ENCODE measurements at places on chromosomes 6 and 20.

GRCh38 chr6:72826744-72827438, 205.0 kb downstream of the KCNQ5 start:
- DNase-seq = no peak

- DNase-seq = no peak
These were observed 94.2 kb downstream of the MYLK4 start for GRCh38 chr6:2656460-2657079.

DNA sequence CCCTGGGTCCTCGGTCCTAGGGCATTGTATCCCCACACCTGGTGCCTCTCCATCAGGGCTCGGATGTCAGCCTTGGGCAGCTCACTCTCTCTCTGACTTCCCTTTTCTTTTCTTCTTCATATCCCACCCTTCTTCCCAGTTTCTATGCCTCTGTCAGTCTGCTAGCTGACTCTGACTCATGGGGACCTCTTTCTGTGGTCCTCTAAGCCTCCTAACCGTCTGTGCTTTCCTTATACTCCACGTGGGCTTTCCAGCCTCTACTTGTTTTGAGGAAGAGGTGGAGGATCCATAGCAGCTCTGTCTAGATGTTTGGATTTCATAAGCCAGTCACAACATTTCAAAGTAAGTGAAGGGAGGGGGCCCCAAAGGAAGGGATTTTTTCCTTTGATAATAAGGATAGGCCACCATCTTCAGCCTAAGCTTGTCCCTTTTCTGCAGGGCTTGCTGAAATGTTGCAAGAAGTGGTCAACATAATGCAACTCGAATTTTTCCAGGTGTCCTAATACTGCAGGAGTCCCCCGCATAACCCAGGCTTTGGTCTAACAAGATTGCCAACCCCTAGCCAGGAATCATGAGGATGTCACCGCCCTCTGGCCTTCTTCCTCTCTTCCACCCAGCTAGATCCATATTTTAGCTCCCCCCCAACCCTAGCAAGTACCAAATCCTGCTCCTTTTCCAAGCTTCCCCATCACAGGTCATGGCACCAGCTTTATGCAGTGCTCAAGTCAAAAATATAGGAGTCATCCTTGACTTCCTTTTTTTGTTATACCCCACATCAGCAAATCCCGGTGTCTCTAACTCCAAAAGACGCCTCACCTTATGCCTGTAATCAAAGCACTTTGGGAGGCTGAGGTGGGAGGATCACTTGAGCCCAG, 8.7 kb upstream of the PLTP start:
- no peak for DNase-seq

DNA sequence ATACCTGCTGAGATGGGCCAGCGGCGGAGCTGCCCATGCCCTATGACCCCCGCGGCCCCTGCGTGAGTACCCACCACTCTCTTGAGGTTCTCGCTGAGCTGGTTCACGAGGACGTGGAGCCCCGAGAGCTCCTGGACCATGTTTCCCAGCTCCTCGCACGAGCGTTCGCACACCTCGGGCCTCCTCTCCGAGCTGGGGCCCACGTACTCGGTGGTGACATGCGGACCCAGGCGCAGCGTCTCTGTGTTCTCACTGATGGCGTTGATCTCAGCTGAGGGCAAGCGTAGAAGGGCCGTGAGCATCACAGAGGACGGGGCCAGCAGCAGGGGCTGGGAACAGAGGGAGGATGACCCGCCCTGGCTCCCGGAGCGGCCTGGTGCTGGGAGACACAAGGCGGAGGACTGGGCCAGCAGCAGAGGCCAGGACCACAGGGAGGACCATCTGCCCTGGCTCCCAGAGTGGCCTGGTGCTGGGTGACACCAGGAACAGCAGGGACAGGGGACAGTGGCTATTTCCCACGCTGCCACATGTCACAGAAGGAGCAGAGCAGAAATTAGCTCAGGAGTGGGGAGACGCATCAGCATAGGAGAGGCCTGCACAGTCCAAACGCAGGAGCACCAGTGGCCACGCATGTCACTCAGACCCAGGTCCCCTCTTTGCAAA, 11.8 kb downstream of the THBS2 start:
- DNase-seq = no peak

DNA sequence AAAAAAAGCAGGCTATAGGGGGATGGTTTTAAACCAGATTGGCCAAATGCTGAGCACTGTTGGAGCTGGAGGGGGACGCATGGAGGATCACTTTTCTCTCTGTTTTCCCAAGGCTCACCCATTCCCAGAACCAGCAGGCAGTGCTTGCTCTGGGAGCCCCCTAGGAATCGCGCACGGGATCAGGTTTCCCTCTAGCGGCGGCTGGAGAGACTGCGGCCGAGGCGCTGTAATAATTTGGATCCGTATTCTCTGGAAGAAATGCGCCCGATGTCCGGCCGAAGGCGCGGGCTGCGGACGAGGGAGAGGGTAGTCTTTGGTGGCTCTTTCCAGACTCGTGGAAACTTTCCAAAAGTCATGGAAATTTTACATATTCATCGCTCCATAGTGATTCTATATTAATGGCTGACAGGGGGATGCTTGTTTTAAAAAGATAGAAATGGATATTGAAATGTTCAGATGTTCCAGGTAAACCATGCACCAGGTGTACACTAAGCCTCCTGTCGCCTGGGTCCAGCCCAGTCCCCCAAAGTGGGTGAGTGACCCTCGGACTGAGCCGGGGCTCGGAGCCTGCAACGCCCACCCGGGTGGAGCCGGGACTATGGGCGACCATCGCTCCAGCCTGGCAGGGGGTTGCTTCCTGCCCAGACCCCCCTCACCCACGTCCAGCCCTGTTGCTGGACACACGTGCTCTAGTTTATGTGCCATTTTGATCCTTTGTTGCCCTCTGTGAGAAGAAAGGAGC, 78.7 kb upstream of the PHACTR3 start:
- peak; percentile 48 for DNase-seq

DNA sequence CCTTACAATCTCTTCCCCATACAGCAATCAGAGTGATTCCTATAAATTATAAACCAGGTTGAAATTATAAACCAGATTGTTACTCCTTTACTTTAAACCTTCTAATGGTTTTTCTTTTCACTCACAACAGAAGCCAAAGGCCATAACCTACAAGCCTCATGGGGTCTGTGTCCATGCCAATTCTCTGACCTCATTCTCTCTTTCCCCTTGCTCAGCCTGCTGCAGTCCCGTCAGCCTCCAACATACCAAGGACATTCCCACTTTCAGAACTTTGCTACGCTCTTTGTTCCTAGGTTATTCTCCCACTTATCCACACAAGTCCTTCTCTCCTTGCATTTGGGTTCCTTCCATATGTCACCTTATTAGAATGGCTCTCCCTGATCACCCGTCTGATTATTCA, 277.9 kb upstream of the TCF21 start:
- DNase-seq = no peak

DNA sequence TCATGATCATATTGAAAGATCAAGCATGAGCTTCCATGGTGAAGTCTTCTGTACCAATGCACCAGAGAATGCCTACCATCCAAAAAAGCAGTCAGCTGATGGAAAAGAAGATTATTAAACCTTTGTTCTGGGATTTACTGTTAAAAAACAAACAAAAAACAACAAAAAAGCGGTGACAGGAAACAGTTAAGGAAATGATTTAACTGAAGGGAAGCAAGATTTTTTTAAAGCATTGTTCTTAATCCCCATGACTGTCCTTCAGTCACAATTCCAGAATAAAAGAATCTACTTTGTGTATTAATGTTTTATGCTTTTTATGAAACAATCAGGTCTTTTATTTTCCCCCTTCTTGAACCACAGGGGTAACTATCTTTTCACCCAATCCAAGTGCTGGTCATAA, 23.9 kb downstream of the FAM162B start:
- DNase-seq = no peak
